ENCODE measurements at places on chromosomes 12 and 14. TPM values are rescaled to one million over a fixed set of nuclear protein-coding genes. Genes with fewer than 3 reads are reported as not detected.

ACOT4 gene
- 0.72 TPM for total RNA-seq

DNA sequence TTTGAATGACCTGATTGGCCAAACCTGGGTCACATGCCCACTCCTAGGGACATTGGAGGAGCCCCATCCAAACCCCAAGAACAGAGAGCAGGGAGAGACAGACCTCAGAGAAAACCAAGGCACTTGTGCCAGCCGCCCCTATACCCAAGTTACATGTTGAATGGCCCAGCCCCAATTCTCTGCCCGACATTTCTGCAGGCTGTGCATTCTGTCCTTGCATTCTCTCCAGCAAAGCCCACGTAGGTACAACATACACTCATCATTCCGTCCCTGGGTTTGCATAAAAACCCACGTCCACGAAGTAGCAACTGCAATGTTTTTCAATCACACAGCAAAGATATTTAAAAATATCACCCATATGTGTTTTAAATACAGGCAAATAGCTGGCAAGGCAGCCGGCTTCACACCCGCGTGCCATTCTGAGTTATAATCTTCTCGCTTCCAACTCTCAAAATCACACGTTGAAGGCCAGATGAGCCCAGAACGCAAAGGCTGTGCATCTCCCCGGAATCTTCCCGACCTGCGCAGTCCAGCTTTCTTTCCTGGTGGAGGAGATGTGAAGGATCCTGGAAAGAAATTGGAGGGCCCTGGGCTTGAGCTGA, 91.7 kb upstream of the MYL2 start:
- no peak for DNase-seq

- DNase-seq: no peak
These were observed 1083.2 kb downstream of the FLRT2 start for GRCh38 chr14:86613126-86613525.

DNA sequence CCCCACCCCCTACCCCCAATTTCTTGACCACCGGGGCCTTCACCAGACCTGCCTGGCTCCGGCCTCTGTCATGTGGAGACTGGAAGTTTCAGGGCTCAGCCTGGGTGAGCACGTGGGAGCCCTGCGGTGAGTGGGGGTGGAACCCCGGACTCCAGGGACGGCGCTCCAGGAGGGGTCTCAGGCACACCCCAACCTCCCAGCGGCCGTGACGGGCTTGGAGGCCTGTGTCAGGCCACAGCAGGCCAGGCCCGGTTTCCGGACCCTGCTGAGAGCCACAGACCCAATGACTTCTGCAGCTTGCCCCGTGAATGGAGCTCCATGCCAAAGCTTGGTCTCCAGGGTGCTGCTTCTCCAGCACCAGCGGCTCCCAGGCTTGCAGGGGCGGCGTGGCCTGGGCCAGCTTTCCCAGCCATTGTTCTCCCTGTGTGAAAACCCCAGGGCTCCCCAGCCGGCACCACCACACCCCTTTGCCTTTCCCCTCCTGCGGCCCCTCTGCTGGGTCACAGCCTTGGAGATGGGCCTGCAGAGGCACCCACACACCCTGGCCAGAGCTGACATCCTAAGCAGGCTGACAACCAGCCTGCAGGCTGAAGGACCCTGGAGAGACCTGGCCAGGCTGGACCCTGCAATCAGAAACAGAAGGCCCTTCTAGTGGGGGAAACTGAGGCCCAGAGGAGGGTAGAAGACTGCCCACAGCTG, 186.2 kb upstream of the C14orf180 start:
- DNase-seq: no peak

DNA sequence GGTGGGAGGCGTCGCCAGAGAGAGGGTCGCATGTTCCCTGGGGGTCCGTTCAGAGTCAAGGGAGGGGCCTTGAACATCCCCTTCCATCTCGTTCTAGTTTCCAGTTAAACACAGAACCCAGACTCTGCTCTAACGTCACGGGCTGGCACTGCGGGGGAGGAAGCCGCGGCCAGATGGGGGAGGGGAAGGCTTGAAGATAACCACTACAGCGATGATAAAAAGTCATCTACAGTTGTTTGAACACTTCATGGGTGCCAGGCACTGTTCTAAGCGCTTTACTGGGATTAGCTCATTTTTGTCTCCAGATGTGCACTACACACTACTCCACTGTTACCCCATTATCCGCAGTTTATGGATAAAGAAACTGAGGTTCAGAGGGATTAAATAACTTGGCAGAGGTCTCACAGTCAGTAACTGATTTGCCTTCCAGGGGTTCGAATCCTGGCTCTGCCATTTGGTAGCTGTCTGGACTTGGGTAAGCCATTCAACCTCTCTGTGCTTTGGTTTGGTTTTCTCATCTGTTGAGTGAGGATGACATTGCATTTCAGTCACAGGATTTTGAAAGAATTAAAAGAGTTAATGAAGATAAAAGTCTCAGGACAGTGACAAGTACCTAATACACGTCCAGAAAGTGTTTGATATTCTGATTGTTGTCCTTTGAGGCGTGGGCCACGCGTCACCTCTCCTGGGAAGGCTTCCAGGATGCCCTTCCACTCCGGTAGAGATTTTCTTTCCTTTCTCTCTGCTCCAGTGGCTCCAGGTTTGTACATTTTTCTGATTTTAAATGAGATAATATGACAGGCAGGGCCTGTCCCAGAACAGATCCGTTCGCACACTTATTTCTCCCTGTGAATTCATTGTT, 798 bp upstream of the RASAL1 start:
- DNase-seq: no peak

DNA sequence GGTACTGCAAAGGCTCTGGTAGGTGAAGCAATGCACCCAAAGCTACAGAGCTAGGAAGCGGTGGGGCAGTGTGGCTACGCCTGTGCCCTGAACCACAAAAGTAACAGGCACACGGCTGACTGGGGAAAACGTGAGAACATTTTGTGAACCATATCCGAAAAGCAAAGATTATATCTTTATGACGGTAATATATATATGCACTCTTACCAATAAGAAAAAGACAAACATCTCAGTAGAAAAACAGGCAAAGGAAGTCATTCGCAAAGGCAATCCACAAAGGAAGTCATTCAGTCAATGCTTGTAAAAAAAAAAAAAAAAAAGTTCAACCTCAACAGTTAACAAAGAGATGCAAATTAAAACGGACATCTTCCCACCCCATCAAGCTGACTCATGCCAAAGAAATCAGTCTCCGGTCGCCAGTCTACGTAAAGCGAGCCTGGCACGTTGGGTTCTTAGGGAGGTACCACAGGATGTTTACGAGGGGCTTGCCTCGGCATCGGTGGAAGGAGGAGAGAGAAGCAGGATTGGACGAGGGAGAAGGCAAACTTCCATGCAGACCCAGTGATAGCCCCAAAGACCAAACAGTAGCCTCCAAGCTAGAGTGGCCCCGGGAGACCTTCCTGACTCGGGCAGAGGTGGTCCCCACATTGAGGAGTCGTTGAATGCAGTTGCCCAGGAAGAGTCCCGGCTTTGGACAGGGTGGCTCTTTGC, 39.4 kb upstream of the PPP2R5C start:
- no peak for DNase-seq

DNA sequence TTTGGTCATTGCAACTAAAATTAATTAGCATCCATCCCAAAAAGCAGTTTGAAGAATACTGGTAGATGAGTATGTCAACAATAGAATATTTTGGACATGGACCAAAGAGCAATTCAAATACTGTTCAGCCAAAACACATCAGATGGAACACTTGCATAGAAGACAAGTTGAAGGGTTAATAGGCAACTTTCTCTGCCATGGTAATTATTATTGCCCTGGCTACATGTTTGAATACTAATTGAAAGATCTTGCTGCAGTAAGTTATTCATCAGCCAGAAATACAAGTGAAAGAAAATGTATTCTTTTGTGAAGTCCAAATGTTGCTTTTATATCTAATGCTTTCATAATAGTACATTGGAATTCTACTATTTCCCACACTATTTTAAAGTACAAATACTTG, 10.1 kb downstream of the ANO6 start:
- DNase-seq: no peak

CD27 gene
- not detected for total RNA-seq

WNT5B gene
- 3.1 TPM for total RNA-seq

GPR137C gene
- 0.49 TPM for total RNA-seq

DNA sequence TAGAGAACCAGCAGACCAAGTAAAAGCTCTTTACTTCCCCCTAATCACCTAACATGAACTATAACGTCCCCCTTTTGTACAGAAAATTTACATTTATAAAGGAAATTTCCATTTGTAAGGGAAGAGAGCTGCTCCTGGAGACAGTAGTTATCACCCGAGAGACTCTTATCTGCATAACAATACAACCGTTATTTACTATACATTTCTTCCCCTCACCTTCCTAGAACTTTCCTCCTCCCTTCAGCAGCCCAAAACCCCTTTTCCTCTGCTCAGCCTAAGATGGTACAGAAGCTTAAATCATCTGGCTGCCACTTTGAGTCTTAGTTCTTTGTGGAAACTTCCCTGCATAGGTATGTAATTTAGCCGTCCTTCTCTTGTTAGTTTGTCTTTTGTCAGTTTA, 40.4 kb upstream of the ETV6 start:
- DNase-seq: no peak

PAPLN gene
- 3.0 TPM for total RNA-seq

INSM2 gene
- not detected for total RNA-seq

ACSM4 gene
- not detected for total RNA-seq

- DNase-seq: peak; percentile 34
These were observed at the start of gene MANSC1 for GRCh38 chr12:12349711-12350665. TSS of gene MANSC1 (minus strand) at chr12:12350242. CDS start at chr12:12343314, 6,928 bp downstream.

CLEC9A gene
- total RNA-seq: not detected

Measured in fibroblast of the aortic adventitia (primary cell).